ENCODE measurements at places on chromosomes 13 and 19.

- DNase-seq, result no peak
Measured at GRCh38 chr13:50119591-50119990, 104.3 kb downstream of the KCNRG start.

- DNase-seq, result no peak
Measured at GRCh38 chr13:78145276-78145675, 226.6 kb upstream of the EDNRB start.

GRCh38 chr13:76773448-76774094 lies 112.6 kb downstream of the KCTD12 start:
- DNase-seq, result no peak

DNA sequence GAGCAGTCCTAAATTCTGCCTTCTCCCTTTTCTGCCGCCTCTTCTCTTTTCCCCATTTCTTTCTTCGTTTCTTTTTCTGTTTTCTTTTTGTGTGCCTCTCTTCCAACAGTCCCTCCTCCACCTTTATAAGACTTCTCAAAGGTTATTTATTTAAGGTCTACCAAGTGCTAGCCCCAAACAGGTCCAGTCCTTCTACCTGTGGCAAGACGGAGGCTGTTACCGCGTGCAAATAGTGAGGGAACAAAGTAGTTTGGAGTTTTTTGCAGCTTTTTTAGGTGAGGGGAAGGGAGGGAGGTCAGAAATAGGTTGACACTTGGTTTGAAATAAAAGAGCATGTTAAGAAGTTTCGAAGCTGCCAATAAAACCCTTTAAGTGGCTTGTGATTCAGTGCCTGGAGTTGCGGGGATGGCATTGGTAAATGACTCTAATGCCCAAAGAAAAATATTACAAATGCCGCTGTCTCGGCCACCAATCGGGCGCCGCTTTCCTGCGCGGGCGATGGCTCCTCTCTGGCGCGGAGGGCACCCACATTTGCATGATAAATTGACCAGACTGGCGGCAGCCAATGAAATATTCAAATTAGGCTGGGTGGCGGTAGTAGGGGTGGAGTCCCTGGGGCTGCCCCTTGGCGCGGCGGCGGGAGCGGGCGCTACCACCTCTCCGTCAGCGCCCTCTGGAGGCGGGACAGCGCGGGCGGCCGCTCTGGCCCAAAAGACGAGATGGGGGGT lies 7.5 kb upstream of the TSHZ3 start:
- DNase-seq, result peak; percentile 38

- DNase-seq, result no peak
Measured at GRCh38 chr19:56821209-56821608, 19.3 kb downstream of the PEG3 start.

DNA sequence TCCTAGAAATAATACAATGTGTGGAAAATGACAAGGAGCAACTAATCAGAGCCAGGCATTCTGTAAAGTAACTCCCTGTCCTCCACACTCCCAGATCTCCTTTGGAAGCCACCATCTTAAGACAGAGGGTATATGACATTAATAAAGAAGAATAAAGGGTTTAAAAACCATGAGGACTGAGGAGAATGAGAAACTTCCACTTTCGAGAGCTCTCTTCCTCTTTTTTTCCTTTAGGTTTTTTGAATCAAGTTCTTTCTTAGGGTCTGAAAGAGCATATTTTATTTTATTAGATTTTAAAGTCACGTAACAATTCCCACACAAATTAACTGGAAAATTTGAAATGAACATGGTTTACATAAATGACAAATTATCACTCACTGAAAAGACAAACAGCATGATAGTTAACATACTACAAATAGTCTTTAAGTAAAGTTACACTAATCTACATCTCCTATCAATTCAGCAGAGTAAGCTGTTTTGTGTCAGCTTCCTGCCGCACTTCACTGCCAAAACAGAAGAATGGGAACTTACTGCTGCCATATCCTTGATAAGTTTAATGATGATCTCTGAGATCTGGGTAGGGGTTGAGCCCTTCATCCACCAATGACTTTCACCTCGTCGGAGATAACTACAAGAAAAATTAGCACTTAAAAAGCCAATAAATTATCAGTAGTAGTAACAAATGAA lies 38.6 kb upstream of the FBXL3 start:
- no peak for DNase-seq
